Hematopoietic multipotent progenitor cell treated with erythropoietin and hydrocortisone succinate and interleukin-3 and kit ligand, for 8 days (in vitro differentiated cells): ENCODE measurements at places on chromosomes 11 and 22.

DNA sequence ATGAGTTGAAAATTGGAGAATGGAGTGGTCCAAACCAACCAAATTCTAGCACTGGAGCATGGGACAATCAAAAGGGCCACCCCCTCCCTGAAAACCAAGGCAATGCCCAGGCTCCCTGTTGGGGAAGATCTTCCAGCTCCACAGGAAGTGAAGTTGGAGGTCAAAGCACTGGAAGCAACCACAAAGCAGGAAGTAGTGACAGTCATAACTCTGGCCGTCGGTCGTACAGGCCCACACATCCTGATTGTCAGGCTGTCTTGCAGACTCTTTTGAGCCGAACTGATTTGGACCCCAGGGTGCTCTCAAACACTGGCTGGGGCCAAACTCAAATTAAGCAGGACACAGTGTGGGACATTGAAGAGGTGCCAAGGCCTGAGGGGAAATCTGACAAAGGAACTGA is 80.5 kb upstream of the ADSL start:
- no peak for DNase-seq

DNA sequence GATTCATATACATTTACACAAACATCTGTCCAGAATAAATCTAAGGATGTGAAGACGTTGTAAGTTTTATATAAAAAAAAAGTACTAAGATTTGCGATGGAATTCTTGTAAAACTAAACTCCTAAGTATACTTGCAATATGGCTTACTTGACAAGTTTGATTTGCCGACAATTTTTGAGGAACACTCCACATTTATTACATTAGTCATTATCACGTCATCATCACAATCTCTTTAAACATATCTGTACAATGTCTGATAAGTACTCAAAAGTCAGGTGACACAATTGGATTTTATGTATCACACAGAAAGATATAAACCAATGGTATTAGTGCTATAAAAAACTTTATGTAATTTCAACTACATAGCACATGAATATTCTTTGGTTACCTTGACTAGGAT is 30.4 kb downstream of the IMMP1L start:
- no peak for DNase-seq

- DNase-seq, result no peak
Observed at GRCh38 chr11:12587333-12587991, 86.8 kb upstream of the TEAD1 start.

GRCh38 chr11:133081020-133081419 is 451.3 kb downstream of the OPCML start:
- DNase-seq, result no peak

- no peak for DNase-seq
Observed at GRCh38 chr22:17104336-17104935, 16.7 kb downstream of the TMEM121B start.

DNA sequence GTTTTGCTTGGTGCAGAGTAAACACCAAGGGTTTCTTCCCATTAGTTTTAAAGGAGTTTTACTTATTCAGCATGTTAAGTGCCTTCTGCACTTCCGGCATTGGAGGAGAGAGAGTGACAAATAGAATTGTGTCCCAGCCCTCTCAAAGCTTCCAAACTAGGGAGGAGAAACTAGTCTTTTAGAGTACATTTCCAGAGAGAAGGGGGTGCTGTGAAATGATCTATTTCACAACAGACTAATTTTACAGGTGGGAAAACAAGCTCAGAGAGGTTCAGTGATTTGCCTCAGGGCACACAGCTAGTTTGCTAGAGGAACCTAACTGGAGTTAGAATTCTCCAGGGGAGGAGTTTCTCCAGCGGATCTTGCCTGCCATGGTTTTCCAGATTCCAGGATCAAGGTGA is 12.6 kb downstream of the MPST start:
- no peak for DNase-seq

DNA sequence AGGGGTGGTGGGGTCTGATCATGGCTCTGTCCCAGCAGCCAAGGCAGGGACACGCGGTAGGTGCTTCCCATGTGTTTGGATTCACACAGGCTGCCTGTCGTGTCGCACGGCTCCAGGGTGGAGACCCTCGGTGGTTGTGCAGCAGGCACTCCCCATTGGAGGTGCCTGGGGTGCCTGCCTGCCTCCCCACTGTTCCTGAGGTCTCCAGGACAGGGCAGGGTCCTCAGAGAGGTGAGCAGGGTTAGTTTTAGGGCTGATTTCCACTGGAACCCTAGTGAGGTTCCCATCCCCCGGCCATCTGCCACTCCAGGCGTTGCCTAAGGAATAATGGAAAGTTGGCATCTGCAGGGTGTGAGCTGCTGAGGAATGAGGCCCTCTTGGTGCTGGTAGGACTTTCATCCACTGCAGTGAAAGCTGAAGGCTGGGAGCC is 32.3 kb downstream of the OSBPL5 start:
- DNase-seq, result no peak

- no peak for DNase-seq
Observed at GRCh38 chr11:64926689-64927088, 2.2 kb downstream of the PPP2R5B start.

GRCh38 chr11:101277036-101277435 is 147.4 kb upstream of the PGR start:
- no peak for DNase-seq

- DNase-seq, result no peak
Observed at GRCh38 chr11:46599340-46600193, 5.7 kb upstream of the AMBRA1 start.

DNA sequence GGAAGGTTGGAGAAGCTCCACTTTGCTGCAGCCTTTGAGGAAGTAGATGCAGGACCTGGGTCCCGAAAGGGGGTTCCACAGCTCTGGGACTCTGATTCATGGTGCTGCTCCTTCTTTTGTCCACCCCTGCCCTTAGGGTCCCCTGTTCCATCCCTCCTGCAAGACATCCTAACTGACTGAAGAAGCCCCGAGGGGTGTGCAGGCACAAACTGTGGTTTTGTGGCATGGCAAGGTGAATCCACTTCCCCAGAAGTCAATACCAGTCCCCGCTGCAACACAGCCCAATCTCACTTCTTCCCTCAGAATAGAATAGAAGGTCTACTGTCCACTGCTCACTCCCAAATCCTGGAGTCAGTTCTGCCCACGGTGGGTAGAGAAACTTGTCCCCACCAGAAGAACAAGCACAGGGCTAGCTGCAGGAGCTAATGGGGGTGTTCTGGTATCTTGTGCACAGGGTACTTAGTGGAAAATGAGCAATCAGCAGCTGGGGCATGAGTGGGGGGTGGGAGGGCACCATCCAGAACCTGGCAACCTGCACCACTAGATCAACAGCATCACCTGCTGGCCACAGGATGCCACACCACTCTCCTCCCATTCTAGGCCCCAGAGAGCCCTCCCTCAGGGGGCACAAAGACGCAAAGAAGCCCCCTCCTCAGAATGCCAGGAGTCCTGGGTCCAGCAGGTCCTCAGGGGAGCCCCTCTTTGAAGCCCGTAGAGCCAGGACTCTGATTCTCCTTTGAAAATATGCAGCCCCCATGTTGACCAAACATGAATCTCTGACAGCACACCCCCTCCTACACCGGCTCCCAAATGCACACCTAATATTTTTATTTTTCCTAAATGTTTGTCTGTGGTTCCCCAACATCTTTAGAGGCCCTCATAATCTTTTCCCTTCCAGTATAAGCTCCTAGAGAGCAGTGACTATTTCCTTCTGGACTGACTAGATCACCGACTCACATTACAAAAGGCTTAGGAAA is 14.1 kb downstream of the SPATA19 start:
- no peak for DNase-seq

- no peak for DNase-seq
Observed at GRCh38 chr11:134252346-134253187, 585 bp downstream of the THYN1 start.

DNA sequence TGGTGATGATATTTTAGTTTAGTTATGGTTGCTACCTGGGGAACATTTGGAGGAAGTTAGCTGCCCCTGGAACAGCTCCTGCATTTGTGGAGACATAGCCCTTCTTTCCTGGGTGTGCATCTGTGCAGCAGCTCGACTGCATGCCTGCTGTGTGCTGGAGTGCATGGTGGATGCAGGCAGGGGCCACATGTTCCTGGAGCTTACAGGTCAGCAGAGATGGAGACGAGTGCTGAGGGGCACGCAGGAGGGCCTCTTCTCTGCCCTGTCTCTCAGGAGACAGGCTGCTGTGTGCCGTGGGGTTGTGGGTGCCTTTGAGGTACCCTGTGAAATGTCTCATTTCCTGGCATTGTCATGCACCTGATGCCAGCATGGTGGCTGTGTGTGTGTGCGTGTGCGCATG is 87.5 kb downstream of the TBC1D22A start:
- DNase-seq, result no peak

GRCh38 chr11:93921695-93922468 is 71.5 kb upstream of the VSTM5 start:
- peak; percentile 87 for DNase-seq

GRCh38 chr22:48921411-48921903 is 906.2 kb downstream of the BRD1 start:
- no peak for DNase-seq

- DNase-seq, result no peak
Observed at GRCh38 chr22:20188567-20188877, 37.7 kb upstream of the CCDC188 start.

DNA sequence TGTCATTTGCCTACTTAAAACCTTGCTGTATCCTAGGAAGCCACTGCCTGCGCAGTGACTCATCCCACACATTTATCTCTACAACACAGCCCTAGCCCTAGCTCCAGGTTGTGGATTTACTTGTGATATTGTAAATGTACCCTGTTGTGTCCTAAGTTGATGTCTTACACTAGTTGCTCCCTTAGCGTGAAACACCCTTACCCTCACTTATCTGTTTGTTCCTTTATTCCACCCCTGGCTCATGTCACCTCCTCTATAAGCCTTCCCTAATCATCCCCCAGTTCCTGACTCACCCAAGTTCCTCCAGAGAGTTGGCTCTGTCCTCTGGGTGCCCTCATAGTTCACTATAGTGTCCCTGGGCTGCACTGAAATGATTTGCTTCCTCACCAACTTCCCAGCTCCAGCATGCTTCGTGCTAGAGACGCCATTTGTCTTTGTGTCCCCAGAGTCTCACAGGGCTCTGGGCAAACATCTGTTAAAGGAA is 431.8 kb upstream of the FAT3 start:
- no peak for DNase-seq

GRCh38 chr11:95248666-95249467 is 17.9 kb upstream of the SESN3 start:
- no peak for DNase-seq

DNA sequence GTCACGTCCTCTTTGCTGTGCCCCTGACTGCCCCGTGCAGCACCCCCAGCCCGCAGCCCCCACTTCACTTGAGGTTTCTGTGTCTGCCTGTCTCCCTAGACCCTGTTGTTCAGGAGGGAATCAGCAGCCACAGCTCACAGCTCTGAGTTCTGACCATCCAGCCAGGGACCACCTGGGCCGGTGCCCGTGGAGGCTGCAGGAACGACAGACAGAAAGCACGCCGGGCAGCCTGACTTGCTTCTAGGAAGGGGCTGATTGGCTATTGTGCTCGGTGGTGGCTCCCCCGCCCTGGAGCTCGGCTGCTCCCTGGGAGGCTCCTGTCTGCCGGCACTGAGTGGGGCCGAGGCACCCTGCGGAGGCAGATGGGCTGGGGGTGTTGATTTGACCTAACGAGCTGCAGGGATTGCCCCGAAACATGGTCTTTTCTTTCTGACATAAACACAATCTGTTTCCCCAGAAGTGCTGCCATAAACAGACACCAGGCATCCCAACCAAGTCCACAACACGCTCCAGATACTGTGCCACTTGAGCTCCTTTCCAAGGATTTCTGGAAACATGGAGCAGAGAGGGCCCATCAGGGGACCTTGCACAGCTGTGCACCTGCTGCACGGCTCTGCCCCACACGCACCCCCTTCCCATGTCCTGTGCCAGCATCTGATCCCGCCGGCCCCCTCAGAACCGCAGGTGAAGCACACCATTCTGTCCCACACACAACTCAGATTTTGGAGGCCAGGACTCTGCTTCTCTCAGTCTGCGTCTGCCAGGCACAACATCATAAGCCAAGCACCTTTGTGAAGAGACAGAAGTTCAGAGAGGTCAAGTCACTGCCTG is 855.9 kb downstream of the TBC1D22A start:
- no peak for DNase-seq

GRCh38 chr11:126104420-126104819 is 41.8 kb upstream of the CDON start:
- no peak for DNase-seq

DNA sequence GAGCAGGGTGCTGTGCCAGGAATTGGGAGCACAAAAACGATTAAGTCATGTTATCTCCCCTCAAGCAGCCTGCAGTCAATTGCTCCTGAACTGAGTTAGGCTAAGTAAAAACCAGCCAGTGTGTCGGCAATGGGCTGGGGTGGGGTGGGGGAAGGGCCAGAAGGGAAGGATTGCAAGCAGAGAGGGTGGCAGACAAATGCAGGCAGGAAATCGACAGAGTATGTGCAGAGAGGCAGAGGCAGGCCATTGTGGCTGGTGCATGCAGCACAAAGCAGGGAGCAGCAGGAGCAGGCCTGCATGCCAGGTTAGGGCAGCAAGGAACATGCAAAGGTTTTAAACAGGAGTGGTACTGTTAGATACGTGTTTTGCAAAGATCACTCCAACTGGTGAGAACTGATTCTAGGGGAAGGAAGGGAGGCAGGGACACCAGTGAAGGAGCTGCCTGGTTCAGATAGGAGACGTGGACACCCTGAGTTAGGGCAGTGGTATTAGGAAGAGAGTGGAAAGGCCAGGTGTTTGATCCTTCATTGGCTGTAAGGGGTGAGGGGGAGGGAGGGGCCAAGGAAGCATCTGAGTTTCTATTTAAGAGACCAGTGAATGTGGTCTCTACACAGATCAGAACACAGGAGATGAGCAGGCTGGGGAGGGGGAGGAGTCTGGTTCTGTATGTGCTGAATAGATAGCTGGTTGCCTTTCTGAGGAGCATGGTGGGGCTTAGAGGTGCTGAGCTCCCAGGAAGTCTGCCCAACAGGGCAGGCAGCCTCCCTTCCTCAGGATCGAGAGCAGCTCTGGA is 70.8 kb upstream of the PHOX2A start:
- DNase-seq, result no peak

GRCh38 chr11:92894197-92894596 is 75.3 kb upstream of the MTNR1B start:
- DNase-seq, result no peak

GRCh38 chr11:43122546-43122945 is 189.2 kb upstream of the API5 start:
- DNase-seq, result no peak

- no peak for DNase-seq
Observed at GRCh38 chr11:20597680-20598484, 1.5 kb upstream of the SLC6A5 start.

- no peak for DNase-seq
Observed at GRCh38 chr11:66889960-66890359, 33.1 kb downstream of the LRFN4 start.

DNA sequence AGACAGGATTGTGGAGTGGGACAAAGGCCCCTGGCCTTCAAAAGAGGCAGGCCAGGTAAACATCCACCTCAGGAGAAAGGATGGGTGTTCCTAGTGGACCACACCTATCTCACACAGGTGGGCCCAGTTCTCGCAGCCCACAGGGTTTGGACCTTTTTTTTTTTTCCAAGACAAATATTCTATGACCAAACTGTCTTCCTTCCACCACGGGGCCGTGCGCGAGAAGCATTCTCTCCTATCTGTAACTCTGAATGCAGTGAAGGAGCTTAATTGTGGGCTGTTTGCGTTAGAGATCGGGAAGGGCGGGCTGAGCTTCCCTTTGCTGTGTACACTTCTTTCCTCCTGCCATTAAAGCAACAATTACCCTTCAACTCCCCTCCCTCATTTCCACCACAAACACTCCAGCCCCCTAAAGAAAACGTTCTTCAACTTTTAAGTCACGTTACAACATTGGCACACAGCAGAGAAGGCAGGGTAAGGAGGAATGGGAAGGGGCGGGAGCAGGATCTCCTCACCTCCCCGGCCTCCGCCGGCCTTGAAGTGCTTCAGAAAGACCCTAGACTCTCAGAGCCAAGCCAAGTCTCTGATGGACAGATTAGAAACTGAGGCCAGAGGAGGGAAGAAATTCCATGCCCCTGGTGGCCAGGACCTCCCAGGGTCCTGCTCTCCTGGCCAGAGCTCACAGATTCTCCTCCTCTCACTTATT is 238.4 kb downstream of the BUD13 start:
- no peak for DNase-seq
